ENCODE measurements at places on chromosomes 11 and 22.

DNA sequence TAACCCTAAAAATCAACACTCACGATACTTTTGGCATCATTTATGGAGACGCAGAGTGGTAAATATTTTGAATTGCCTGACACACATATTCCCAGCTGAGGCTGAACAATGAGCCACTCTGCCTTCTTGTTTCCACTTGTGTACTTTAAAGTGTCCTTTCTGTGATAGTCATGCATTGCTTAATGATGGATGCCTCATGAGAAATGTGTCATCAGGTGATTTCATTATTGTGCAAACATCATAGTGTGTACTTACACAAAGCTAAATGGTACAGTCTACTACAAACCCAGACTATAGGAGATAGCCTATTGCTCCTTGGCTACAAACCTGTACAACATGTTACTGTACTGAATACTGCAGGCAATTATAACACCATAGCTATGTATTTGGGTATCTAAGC, 44.2 kb downstream of the MRE11 start:
- DNase-seq: no peak

DNA sequence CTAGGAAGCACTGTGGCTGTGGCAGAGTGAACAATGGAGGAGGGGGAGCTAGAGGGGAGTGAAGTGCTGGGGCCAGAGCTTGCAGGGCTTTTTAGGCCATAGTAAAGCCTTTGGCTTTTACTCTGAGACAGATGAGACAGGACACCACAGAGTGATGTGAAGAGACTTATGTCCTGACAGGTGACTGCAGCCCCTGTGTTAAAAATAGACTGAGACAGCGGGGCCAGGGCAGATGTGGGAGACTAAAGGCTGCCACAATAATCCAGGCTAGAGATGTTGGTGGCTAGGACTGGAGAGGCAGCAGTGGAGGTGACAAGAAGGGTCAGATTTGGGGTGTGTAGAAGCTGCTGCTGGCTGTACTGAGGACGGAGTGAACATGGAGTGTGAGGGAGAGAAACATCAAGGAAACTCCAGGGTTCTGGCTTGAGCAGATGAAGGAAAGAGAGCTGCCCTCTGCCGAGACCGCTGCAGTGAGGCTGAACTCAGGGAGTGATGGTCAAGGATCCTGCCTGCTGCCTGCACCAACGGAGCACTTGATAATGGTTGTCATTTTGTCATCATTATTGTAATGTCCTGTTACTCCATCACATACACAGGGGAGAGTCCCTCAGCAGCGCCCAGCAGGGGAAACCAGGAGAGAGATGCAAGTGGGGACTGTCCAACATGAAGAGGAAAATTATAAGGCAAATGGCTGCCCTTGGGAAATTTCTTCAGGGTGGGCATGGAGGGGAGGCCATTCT, 27.4 kb downstream of the SLC43A1 start:
- DNase-seq: no peak

- DNase-seq: no peak
Observed at GRCh38 chr11:45333001-45333971, 47.1 kb upstream of the SYT13 start.

GRCh38 chr11:130179396-130180306, 20.1 kb downstream of the ST14 start:
- no peak for DNase-seq

- no peak for DNase-seq
Observed at GRCh38 chr11:130645164-130645842, 196.9 kb downstream of the ADAMTS15 start.

DNA sequence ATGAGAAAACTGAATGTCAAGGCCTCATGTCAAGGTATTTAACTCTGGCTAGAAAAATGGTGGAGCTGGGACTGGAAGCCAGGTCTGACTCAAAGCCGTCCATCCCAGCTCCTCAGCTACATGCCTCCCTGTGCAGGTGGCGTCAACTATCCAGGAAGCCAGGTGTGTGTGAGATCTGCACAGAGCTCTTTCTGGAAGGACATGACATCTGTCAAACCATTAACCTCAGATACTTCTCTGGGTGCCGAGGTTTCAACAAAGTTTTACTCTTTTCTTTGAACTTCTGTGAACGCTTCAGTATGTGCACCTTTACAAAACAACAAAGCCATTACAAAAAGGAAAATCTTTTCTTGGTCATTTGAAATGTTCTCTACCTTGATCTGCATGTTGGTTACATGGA, 7.0 kb upstream of the CASTOR1 start:
- DNase-seq: no peak

GRCh38 chr11:133749841-133750240, 95.5 kb downstream of the SPATA19 start:
- no peak for DNase-seq
